H7 (cell line): ENCODE measurements at places on chromosomes 1 and 21. TPM values are rescaled to one million over a fixed set of nuclear protein-coding genes. Genes with fewer than 3 reads are reported as not detected.

LCE1F gene
- not detected in 2 replicates for total RNA-seq

S100A14 gene
- total RNA-seq, result 1.8 and 2.0 TPM in 2 replicates

ATP6V1G3 gene
- total RNA-seq, result not detected in 2 replicates

SPRR3 gene
- not detected in 2 replicates for total RNA-seq

RGS7 gene
- 1.6 and 2.5 TPM in 2 replicates for total RNA-seq

GRIK1 gene
- total RNA-seq, result not detected in 2 replicates

DNASE2B gene
- 0.38 TPM in 1 of 2 replicates, not detected in the other for total RNA-seq

SH2D2A gene
- total RNA-seq, result 4.3 and 8.4 TPM in 2 replicates

EIF3I gene
- 458 and 547 TPM in 2 replicates for total RNA-seq

LCE2C gene
- not detected in 2 replicates for total RNA-seq

C1orf226 gene
- 9.3 and 13.4 TPM in 2 replicates for total RNA-seq

GPR37L1 gene
- under 0.01 TPM in 1 of 2 replicates, not detected in the other for total RNA-seq

RBM11 gene
- total RNA-seq, result 2.2 and 3.3 TPM in 2 replicates

FCRL3 gene
- not detected in 2 replicates for total RNA-seq

CBR1 gene
- 95.3 and 129 TPM in 2 replicates for total RNA-seq

NEK2 gene
- 58.3 and 82.0 TPM in 2 replicates for total RNA-seq

LHX8 gene
- total RNA-seq, result not detected in 2 replicates

KRTAP19-1 gene
- not detected in 2 replicates for total RNA-seq

SPRR1B gene
- total RNA-seq, result not detected in 2 replicates

HNRNPCL4 gene
- total RNA-seq, result not detected in 2 replicates

NMNAT2 gene
- 1.6 and 5.2 TPM in 2 replicates for total RNA-seq

ELF3 gene
- total RNA-seq, result 3.6 and 6.9 TPM in 2 replicates

HEYL gene
- 0.63 and 0.94 TPM in 2 replicates for total RNA-seq

HS2ST1 gene
- total RNA-seq, result 25.8 and 36.5 TPM in 2 replicates

SPRR2E gene
- total RNA-seq, result not detected in 2 replicates

TMEM63A gene
- total RNA-seq, result 101 and 154 TPM in 2 replicates

LZIC gene
- 20.9 and 34.9 TPM in 2 replicates for total RNA-seq

RIIAD1 gene
- total RNA-seq, result not detected in 2 replicates

C1orf115 gene
- total RNA-seq, result 4.2 and 5.8 TPM in 2 replicates

RPAP2 gene
- 28.3 and 35.4 TPM in 2 replicates for total RNA-seq

KMO gene
- 0.07 and 0.14 TPM in 2 replicates for total RNA-seq
